ENCODE measurements at places on chromosomes 5 and 9.

- no peak for DNase-seq
Observed at GRCh38 chr5:117249086-117249815, 674.6 kb upstream of the SEMA6A start.

DNA sequence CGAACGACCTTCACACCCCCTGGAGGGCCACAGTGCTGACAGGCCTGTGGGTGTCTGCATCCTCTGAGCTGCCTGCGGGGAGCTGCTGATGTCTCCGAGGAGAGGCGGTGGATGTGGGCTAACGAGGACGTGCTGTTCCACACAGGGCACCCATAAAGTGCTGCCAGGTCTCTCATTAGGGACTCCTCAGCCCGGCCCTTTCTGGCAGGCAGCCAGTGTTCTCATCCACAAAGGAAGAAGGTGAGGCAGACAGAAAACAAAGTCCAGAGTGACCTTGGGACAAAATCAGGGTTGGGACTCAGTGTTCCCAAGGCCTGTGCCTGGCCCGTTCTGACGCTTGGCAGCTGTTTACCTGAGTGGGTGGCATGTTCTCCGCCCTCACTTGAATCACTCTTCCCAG, 29.3 kb downstream of the CARTPT start:
- DNase-seq: no peak

DNA sequence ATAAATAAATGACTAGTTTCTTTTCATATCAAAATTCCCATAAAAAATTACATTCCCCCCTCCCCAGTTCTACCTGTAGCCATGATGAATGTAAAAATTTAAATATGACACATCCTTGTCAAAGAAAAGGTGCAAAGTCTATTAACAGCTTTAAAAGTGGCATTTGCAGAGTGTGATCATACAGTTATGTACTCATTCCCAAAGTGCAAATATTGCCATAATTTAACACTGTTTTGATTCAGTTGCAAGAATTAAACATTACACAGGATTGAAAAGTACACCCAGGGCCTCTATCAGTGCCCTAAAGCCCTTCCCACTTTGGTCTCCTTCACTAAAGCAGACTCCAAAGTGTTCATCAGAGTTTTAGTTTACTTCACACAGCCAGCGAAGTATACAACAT, 51.8 kb downstream of the RNF145 start:
- DNase-seq: no peak

DNA sequence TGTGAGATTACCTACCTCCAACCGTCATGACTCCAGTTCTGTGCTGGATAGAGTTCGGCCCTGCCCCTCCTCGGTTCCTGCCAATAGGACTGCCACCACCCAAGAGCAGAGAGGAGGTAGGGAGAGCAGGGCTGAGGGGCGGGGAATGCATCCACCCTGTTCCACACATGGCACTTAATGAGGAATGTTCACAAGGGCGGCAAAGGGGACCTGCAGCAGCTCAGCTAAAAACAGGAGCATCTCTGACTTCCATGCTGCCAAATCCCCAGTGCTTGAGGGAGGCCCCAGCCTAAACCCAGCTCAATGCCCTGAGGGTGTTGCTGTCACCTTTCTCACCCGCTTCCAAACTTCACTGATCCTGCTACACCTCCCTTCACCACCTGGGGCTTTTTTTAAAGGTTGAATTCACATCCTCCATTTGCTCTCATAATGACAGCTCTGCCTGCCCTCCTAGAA, 7.8 kb upstream of the DELE1 start:
- no peak for DNase-seq

- no peak for DNase-seq
Observed at GRCh38 chr5:63812693-63813092, 149.6 kb downstream of the HTR1A start.

GRCh38 chr9:115207003-115207836, 89.3 kb upstream of the TNC start:
- peak; percentile 61 for DNase-seq

DNA sequence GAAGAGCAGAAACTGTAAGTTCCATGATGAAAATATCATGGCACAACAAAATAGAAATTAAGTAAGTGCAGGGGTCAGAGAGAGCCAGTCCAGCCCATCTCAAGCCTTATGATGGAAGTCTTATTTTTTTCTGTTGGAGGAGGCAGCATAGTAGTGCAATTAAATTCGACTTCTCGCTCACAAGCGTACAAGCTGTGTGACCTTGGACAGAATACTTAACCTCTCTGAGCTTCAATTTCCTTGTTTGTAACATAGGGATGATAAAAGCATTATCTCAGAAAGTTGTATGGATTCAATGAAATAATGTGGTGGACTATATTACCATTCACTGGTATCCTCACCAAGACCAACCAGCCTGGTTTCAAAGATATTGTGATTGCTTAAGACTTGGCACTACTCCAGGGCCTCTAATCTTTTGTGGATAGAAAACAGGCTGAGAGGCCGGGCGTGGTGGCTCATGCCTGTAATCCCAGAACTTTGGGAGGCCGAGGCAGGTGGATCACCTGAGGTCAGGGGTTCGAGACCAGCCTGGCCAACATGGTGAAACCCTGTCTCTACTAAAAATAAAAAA, 26.8 kb upstream of the MVB12B start:
- no peak for DNase-seq

GRCh38 chr9:2311920-2312319, 296.8 kb downstream of the SMARCA2 start:
- no peak for DNase-seq

DNA sequence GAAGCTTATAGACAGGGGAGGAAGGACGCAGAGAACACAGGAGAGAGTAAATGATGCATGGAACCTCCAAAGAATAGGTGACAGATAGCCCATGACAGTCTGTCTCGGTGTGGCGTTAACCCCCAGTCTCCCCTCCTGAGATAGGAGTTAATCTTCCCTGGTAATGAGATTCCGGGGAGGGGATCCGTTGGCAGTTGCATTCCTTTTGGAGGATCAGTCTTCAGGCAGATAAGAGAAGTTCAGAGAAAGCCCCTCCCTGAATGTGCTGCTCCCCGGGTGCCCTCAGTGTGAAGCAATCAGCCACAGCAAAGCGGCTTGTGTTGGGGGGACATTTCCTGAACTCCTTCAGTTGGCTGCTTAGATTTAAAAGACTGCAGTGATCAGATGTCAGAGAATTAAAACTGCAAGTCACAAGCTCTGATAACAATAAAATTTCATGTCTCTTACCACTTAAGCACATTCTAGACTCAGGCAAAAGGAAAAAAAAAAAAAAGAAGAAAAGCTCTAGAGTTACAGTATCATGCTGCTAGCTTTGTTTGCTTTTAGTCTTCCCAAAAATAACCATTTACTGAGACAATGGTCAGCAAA, 121.1 kb downstream of the EGFLAM start:
- DNase-seq: no peak

- no peak for DNase-seq
Observed at GRCh38 chr5:133327946-133328401, 276.2 kb downstream of the HSPA4 start.

DNA sequence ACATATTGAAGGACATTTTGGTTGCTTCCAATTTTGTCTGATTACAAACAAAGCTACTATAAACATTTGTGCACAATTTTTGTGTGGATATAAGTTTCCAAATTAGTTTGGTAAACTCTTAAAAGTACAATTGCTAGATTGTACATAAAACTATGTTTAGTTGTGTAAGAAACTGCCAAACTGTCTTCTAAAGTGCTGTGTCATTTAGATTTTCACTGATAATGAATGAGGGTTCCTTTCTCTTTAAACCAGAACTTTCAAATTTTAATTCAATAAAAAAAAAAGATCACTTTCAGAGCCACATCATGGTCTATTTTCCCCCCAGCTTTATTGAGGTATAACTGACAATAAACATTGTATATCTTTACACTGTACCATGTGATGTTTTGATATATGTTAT, 74.0 kb upstream of the TRPC7 start:
- no peak for DNase-seq

GRCh38 chr9:108863891-108864290, 1.8 kb downstream of the ACTL7A start:
- no peak for DNase-seq

GRCh38 chr5:18051953-18052352, 417.7 kb downstream of the TAF11L14 start:
- DNase-seq: no peak

DNA sequence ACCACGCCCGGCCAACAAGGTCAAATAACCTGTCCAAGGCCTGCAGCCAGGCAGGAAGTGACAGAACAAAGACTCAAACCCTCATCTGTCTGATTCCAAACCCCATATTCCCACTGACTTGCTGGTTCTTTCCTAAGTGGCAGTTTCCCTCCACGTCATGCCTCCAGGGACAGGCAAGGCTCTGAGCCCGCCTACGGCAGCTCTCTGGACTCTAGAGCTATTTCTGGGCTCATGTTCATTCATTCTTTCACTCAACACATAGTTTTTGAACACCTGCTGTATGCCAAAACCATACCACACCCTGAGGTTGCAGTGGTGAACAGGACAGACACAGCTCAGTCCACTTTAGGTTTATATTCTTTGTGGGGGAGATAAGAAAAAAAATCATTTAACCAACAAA, 5.2 kb upstream of the FBP1 start:
- DNase-seq: no peak

- DNase-seq: no peak
Observed at GRCh38 chr5:32458880-32459495, 14.4 kb upstream of the ZFR start.

DNA sequence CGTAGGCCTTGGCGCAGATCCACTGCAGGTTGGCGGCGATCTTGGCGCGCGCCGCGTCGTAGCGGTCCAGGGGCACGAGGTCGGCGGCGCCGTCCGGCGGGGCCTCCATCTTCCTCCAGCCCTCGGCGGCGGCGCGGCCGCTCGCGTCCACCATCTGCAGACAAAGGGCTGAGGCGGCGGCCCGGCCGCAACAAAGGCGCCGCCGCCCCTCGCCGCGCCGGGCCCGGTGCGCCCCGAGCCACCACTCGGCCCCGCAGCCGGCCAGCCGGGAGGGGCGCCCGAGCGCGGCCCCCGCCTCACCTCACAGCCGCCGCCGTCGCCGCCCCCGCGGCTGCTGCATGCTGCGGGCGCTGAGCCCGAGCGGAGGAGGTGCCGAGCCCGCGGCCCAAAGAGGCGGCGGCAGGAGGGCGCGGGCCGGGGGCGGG, 328 bp downstream of the CAMSAP1 start:
- peak; percentile 47 for DNase-seq

- DNase-seq: no peak
Observed at GRCh38 chr5:38029397-38030065, 189.7 kb upstream of the GDNF start.

DNA sequence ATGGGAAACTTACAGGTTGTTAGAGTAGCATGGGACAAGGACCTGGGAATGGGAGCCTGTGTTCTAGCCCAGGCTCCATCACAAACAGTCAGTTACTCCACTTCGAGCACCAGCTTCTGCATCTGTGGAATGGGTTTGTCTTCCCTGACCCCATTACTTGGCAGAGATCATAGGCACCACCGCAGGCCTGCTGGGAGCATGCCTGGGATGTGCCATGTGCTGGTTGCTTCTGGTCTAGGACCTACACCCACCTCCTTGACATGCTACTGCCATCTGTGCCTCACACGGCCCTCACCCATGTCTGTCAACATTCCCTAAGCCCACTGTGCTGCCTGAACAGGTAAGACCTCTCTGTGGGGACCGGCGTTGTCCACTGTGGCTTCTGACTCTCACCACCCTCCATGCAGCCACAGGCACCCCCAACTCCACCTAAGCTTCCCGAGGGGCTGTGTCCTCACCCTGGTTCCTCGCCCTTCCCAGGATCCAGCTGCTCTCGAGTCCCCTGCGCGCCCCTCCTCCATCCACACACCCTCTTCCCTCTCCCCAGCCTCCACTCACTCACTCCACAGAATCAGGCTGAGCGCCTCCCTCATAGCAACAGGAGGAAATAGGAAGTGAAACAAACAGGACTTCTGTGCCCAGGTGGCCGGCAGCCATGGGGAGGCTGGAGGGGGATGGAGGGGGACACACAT, 85.9 kb upstream of the FAM120A start:
- no peak for DNase-seq

GRCh38 chr9:124834591-124834990, 18.7 kb upstream of the WDR38 start:
- peak; percentile 70 for DNase-seq

Measured in fibroblast of lung (primary cell).